ENCODE measurements at places on chromosomes 2 and 18.

DNA sequence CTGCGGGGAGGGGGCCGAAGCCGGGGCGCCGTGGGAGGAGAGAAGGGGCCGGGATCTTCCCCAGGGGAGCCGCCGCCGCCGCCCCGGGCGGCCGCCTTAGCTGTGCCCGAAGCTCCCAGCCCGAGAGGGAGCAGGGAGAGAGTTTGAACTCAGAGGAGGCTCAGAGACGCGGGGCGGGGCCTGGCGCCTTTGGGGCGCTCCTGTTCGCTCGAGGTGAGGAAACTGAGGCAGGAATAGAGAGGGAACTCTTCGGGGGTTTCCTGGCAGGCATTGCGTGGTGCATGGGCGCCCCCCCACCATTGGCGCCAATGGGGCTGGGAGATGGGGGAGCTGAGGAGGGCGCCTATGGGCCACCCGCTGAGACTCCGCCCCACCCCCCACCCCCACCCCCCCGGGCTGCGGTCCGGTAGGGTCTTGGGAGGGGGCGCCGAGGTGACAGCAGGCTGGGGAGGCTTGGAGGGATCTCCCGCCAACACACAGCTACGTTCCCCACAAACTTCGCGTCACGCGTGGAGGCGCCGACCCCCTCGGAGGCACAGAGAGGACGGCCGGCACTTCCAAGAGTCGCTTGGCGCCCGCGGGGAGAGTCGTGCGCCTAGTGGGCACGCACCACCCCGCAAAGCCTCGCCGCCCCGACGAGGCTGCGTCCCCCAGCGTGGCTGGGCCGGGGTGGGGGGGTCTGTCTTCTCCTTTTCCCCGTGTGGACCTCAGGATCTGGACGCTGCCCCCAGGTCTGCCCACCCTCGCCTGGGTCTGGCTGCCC, 680 bp downstream of the CTDSP1 start:
- no peak for DNase-seq

- peak; percentile 97 for DNase-seq
Observed at GRCh38 chr2:197499594-197500502, at the start of the genes HSPD1 and HSPE1. Gene HSPD1 (minus strand): TSS chr2:197499840. CDS start chr2:197498848, 992 bp downstream. Gene HSPE1 (plus strand): TSS chr2:197500379. CDS start chr2:197500437, 58 bp downstream.

GRCh38 chr18:52312346-52312745, 27.7 kb upstream of the DCC start:
- DNase-seq: no peak

GRCh38 chr2:161130354-161130753, 29.9 kb upstream of the TANK start:
- no peak for DNase-seq

- DNase-seq: no peak
Observed at GRCh38 chr2:137771064-137771463, 193.2 kb upstream of the HNMT start.

- no peak for DNase-seq
Observed at GRCh38 chr2:110717734-110718133, 14.6 kb upstream of the ACOXL start.

GRCh38 chr2:84776011-84776410, 104.9 kb downstream of the TRABD2A start:
- DNase-seq: no peak

DNA sequence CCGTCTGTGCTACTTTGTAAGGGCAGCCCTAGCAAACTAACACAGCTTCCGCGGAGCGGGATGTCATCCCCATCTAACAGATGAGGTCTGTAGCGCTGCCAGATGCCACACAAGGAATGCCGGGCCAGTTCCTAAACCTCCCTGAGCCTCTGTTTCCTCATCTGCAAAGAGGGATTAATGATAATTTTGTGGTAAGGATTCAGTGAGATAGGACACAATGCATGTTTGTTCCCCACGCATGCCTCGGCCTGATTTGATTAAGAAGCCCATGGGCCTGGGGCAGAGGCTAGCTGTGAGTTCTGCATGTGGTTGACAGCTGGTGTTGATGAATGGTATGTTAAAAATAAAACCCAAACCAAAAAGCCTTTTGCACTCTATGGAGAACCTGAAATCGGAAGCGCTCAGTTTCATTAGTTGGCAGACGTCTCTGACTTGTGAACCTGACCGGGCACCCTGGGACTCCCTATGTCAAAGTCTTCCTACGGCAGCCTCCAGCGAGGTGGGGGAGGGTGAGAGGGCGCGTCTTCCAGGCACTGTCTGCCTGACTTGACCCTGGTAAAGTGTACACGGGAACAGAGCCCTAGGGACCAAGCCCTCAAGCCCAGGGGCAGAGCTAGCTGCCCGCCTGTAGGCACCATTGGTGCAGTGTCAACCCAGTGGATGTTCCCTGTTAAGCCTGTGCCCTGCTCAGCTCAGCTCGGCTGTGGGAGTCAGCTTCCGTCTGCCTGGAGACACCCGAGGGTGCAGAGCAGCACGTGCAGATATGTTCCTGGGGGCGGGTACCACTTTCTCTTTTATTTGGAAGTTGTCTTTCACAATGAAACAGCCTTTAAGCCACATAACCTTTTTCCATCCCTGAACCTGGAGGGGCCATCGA, 14.8 kb upstream of the INHBB start:
- no peak for DNase-seq

DNA sequence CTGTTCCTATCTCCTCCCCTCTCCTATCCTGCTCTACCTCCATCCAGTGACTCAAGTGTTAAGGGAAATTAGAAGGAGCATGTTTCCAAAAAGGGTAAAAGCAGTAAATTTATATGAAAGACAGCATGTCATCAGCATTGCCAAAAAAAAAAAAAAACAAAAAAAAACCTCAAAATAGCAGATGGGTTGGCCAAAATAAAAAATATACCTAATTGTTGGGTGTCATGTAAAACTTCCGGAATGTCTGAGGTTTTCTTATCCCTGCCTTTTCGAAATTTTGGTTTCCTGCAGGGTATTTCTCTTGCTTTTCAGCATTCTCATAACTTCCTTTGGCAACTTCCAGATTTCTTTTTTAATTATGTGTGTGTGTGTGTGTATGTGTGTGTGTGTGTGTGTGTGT, 241.6 kb upstream of the FN1 start:
- no peak for DNase-seq

- no peak for DNase-seq
Observed at GRCh38 chr2:63488118-63488713, 100.1 kb downstream of the WDPCP start.

DNA sequence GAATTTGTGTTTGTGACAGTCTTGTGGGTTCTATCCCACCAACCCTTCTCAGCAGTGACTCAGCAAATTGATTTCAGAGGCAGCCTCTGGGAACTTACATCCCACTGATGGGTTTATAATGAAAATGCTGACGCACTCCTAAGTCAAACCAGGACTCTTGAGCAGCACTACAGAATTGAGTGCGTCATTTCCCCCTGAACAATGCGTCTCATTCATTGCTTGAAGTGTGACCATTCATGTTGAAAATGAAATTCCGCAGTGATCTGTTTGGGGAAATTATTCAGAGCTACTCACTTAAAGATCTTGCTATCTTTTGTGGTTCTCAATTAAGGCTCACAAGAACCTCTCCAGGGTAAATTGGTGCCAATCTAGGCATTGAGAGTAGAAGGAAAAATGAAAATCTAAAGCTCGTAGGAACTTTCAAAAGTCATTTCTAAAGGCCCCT, 417.7 kb upstream of the SLC14A2 start:
- no peak for DNase-seq

GRCh38 chr2:54271843-54272627, 16.0 kb upstream of the TSPYL6 start:
- no peak for DNase-seq

DNA sequence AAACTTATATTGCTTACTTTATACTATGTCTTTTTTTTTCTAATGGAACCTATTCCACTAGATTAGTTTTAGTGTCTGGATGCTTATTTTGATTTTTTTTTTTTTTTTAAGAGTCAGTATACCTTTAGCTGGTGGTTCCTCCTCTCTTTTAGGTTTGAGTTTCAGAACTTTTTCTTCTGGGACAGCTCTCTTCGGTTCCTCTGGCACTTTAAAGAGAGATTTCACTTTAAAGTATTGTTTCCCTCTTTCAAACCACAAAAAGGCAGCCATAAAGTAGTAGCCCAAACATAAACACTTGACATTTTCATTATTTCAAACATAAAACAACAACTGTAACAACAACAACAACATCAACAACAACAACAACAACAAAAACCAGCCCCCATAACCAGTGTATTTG, 123.3 kb downstream of the TTN start:
- DNase-seq: no peak

GRCh38 chr18:37489998-37490397, 75.6 kb downstream of the CELF4 start:
- DNase-seq: no peak

DNA sequence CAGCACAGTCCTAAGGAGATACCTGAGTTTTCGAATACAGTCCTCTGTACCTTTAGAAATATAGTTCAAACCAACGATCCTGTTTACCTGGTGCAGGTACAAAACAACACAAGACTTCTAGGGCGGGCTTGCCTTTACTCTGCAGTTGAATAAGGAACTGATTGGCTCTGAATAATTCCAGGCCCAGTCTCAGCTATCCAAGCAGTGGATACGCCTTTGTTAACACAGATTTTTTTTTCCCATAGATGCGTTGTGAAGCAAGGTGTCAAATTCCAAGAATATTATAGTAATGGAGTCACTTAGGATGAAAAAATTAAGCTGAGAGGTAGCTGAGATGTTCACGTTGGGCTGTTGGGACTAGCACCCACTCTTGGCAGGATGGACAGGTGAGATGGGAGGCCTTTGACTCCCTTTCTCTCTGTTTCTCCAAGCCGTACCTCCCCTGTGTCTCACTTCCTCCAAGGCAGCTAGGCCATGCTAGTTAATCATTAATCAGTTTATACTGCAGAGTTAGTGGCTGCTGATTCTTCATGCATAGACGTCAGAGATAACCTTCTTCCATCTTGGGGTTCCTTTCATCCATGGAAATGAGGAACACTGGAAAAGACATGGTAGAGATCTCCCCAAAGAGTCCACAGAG, 380.8 kb upstream of the ACVR2A start:
- no peak for DNase-seq

- no peak for DNase-seq
Observed at GRCh38 chr2:203532957-203533658, 2.0 kb downstream of the RAPH1 start.

DNA sequence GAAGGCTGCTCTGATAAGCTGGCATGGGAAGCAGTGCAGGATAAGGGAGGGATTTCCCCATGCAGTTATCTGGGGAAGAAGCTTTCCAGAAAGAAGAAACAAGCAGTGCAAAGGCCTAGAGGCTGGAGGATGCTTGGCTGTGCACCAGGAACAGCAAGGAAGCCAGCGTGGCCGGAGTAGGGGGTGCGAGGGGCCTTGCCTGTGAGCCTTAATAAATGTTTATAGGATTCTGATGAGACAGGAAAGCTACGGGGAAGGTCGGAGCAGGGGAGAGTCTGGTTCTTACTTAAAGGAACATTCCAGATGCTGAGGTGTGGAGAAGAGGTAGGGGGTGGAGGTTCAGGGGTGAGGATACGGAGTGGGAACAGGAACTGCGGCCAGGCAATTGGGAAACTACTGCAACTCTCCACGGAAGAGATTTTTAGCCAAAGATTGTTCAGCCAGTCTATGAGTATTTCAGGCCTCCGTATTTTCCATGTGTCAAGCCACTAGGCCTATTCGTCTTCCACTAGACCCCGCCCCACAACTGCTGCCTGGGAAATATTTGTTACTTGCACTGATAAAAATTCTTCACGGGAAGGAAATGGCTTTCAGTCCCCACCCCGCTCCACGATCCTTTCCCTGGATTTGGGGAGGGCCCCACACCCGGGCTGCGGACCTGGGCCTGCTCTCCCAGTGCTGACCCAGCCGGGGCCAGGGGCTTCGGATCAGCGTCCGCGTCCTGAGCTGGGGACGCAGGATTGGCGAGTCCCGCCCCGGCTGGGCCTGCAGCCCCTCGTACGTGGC, 516 bp downstream of the EIF2AK2 start:
- no peak for DNase-seq

GRCh38 chr18:3611313-3612090, 161.5 kb downstream of the TGIF1 start:
- no peak for DNase-seq

GRCh38 chr2:212154477-212154878, 384.1 kb downstream of the ERBB4 start:
- DNase-seq: no peak

DNA sequence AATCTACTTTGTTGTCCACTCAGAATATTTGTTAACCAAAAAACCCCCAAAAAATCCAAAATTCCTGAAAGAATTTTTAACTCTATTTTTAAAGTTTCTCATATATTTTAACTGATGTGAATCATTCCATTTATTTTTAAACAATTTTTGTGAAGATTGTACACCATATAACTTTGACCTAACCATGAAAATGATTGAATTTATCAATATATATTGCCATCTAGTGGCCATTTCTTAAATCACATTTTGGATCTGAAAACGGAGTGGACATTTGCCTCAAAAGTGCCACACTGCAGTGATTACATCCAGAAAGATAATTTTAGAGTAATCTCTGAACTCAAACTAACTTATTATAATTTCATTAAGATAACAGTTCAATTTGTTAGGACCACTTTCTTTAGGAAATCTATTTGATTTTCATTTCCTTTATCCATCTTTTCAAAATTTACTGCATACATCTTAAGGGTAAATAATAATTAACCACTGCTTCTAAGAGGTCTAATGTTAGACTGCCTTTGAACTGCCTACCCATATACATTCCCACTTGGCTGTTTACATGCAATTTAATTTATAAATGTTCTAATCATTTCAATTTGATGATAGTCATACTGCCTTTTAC, 71.1 kb downstream of the DSC3 start:
- no peak for DNase-seq

- no peak for DNase-seq
Observed at GRCh38 chr2:67881816-67882215, 181.0 kb downstream of the C1D start.

- DNase-seq: no peak
Observed at GRCh38 chr2:122960759-122961641, 1064.1 kb upstream of the CNTNAP5 start.

- DNase-seq: no peak
Observed at GRCh38 chr18:44696892-44697291, 16.2 kb downstream of the SETBP1 start.

DNA sequence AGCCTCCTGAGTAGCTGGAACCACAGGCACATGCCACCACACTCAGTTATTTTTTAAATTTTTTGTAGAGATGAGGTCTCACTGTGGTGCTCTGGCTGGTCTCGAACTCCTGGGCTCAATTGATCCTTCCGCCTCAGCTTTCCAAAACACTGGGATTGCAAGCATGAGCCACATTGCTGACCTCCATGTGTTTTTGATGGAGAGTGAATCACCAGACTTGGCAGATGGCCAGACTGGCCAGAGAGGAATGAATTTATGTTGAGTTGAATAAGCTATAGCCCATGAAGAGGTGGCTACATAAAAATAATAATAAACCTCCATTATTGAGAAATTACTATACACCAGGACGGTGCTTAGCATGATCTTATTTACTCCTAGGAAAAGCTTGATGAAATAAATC, 91.5 kb downstream of the MREG start:
- DNase-seq: no peak

GRCh38 chr2:154908327-154908726, 209.8 kb downstream of the KCNJ3 start:
- no peak for DNase-seq

Data from iPS DF 19.7 (cell line).